ENCODE measurements at places on chromosomes 1 and 21.
A peak's percentile ranks its signal among the peaks of the same experiment; 100 is the strongest.

GRCh38 chr1:6105218-6105679, 59.6 kb downstream of the KCNAB2 start:
- DNase-seq = no peak

- DNase-seq = peak; percentile 76
Observed at GRCh38 chr1:203216274-203217138, 13.0 kb downstream of the CHIT1 start.

DNA sequence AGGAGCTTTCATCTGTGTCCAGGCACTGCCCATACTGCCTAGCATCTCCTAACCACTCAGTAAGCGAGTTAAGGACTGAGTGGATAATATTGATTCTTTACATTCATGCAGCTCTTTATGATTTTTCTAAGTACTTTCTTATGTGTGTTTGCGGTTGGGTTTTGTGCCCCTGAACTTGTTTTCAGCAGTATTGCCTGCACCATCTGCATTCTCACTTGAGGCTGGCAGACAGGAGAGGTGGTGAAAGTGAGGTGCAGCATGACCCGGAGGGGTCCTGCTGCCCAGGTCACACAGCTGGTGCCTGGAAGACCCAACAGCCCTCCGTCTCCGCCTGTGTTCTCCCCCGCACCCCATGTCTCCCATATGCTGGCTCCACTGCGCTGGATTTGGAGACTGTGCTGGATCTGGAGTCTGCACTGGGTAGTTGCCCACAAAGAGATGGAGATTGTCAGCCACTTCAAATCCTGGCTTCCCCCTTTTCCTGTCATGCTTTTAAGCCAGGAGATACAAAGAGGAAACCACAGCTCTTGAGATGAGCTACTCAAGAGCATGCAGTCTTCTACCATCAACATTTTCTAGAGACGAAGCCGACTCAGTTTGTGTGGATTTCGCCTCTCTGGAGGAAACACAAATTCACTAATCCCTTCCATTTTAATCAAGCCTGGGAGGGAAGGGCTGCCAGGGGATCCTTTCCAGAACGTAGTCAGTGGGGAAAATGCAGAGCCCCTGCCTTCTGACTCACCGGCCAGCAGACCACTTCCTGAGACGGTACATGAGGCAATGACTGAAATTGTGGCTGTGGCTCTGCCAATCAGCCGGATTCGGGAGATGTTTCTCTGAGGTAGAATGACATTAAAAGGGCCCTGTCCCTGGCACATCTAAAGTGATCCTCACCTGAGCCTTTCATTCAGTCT, 71.7 kb upstream of the ANGPTL1 start:
- DNase-seq = no peak

- no peak for DNase-seq
Observed at GRCh38 chr21:36965720-36966065, 776 bp downstream of the HLCS start.

- DNase-seq = peak; percentile 64
Observed at GRCh38 chr21:45611939-45612664, 31.4 kb upstream of the PCBP3 start.

DNA sequence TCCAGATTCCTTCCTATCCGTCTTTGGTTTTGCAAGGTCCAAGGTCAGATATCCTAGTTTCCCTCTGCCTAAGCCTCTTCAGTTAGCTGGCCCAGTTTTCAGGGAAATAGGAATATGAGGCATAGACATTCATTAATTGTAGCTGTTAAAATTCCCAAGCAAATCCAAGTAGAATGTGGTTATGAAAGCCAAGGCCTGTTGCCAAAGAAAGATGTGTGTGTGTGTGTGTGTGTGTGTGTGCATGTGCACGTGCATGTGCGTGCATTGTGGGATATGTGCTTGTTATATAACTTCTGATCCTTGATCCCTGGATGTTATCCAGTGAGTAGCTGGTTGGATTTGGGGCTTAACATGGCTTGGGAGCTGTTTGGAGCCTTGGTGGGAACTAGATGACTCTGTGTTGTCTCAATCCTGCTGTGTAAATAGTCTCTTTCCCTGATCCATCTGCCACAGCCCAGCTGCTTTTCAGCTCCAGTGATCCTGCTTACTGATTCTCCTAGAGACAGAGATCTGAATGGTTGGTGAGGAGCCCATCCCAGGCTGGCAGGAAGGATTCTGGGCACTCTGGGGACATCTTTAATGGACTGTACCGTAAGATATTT, 70.6 kb upstream of the GCLM start:
- no peak for DNase-seq

GRCh38 chr1:49111931-49112330, 335.2 kb upstream of the BEND5 start:
- no peak for DNase-seq

Measured in HTR-8/SVneo (cell line).